Trophoblast cell (in vitro differentiated cells and primary cell): ENCODE measurements at places on chromosomes 16 and 17.

DNA sequence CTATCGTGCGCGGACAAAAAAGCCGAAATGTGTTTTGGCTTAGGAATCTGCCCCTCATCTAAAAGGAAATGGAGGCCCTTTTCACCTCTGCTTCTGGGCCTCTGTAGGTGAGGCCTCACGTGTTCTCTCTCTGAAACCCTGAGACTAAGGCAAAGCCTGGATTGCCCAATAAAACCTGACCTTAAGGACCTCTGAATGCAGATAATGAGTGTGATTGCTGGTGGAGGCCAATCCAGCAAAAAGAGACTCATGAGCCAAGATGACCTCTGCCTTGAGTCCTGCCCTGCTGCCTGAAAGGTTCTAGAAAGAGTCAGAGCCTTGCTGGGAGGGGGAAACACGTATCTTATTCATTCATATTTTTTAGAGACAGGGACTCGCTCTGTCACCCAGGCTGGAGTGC lies 44.5 kb upstream of the ABR start:
- peak; percentile 91 for DNase-seq

DNA sequence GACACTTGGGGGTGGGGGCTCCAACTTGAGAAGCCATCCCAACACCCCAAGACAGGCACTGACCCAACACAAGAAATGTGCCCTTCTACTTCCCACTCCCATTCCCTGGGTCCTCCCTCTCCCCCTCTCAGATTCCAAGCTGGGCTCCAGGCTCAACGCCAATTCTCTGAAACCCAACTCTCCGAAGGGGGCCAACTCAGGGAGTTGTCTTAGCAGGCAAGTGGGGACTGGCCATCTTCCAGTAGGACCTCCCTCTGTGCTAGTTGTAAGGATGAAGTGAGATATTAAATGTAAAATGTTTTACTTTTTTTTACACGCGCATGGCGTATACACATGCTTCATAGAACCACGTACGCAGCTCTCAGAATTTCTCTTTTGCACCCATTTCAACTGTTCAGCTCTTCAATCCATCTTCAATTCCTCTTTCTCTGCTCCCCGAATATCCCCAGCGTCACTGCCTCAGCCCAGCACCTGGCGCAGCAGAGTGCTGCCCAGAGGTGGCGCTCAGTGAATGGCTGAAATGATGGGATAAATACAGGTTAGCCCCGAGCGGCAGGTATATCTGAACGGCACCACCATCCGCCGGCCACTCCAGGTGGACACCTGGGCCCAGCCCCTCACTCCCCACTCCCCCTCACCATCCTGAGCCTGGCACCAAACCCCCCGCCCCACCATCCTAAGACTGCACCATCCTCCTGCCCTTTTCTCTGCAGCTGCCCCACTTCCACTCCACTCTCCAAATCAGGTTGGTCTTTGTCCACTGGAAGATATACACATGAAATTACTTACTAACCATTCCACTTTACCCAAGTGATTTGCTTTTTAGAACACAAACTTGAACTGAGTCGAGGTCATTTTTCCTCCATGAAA lies 43.9 kb upstream of the TNRC6C start:
- DNase-seq, result no peak

DNA sequence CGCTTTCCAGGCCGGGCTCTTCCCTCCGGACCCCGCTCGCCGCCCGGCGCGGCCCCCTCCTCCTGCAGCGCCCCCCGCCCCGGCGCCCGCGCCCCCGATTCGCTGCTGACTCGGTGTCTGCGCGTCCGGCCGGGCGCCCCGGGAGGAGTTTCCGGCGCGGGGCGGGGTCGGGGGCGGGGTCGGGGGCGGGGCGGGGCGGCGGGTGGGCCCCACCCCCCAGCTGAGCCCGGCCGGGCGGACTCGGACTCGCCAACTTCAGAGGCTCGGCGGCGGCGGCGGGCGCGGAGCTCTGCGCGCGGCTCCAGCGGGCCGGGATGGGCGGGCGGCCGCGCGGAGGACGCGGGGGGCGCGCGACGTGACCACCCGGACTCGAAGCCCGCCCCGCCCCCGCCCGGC lies at the start of gene METRNL:
METRNL (plus strand) TSS at position 258 of the 396 bp plus-strand sequence. CDS start 207 bp downstream, outside the sequence.
- DNase-seq, result peak; percentile 63

DNA sequence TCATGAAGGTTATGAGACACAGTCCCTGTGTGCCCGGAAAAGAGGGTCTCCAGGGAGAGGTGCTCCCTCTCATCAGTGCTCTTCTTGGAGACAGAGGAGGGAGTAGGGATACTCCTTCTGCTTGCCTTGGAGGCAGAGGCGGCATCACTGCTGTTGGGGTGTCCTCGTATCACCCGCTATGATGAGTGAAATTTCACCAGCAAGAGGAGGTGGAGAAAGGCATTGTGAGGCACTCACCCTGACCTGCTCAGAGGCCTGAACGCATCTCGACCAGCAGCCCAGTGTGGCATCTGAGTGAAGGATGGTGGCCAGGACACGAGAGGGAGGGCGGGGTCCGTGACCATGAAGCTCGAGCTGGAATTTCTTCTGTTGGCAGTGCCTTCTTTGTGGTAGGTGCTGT lies 222.1 kb upstream of the CHMP6 start:
- no peak for DNase-seq

DNA sequence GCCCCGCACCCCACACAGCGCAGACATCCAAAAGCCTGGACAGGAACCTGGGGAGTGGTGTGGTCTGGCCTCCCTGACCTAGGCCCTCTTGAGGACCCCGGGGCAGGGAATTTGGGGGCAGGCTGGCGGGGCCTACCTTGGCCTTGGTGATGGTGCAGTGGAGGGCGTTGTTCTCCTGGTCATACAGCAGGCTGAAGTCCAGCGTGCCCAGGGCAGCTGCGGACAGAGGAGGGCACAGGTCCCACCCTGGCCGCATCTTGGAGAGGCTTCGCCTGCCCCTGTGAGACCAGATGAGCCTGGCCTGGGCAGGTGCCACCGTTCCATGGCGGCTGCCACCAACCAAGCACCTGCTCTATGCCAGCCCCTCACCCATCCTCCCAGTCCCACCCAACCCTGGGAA lies 9.0 kb downstream of the DOC2B start:
- no peak for DNase-seq

DNA sequence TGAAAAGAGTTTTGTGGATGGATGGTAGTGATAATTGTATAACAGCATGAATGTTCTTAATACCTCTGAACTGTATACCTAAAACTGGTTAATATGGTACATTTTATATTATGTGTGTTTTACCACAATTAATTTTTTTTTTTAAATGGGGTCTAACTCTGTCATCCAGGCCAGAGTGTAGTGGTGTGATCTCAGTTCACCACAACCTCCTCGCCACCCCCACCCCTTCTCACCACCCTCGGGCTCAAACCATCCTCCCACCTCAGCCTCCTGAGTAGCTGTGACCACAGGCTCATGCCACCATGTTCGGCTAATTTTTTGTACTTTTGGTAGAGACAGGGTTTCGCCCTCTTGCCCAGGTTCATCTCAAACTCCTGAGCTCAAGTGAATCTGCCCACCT lies 123.2 kb downstream of the CDRT15L2 start:
- no peak for DNase-seq

DNA sequence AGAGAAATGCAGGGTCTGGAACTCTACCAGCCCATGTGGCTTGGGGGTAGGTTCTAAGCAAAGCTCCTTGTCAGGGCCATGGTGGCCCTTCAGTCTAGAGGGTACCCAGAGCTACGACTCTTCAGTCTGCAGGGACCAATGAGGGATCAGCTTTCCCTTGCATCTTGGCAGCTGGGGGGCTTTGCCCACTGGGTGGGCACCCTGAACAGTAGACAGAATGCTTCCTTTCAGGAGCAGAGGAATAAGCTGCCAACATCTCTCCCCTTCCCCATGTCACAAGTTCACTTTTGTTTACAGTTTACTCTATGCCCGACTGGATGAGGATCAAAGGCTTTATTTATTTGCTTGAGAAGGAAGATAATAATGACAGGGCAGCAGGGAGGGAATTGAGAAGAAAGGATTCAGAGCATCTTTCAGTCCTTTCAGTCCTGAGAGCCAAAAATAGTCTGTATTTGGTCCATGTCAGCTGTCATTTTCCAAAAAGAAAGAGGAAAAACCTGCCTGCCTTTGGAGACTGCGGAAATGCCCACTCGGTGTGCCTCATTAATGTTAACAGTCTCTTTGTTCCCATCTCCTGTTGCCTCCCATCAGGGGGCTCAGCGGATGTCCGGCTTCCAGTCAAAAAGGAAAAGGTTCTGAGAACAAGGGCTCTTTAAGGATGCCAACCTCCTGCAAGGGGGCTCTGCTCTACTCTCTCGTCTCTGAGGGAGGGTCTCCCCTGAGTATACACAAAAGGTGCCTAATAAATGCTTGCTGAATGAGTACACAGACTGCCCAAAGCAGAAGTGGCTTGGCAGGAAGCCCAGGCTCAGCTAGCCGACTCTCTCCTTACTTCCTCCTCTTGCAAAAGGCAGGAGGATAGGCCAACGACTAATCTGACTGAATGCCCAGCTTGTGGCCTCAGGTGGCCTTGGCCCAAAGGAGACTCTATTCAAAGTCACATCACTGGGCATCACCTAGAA lies 17.1 kb downstream of the TRAF4 start:
- no peak for DNase-seq

GRCh38 chr17:71527311-71527710 lies 593.5 kb upstream of the SOX9 start:
- no peak for DNase-seq

GRCh38 chr16:50204453-50205108 lies 51.5 kb downstream of the TENT4B start:
- DNase-seq, result peak; percentile 30

- DNase-seq, result no peak
Measured at GRCh38 chr17:63927464-63928171, 4.5 kb downstream of the CD79B start.

- no peak for DNase-seq
Measured at GRCh38 chr17:29608986-29609385, 13.7 kb downstream of the CORO6 start.

DNA sequence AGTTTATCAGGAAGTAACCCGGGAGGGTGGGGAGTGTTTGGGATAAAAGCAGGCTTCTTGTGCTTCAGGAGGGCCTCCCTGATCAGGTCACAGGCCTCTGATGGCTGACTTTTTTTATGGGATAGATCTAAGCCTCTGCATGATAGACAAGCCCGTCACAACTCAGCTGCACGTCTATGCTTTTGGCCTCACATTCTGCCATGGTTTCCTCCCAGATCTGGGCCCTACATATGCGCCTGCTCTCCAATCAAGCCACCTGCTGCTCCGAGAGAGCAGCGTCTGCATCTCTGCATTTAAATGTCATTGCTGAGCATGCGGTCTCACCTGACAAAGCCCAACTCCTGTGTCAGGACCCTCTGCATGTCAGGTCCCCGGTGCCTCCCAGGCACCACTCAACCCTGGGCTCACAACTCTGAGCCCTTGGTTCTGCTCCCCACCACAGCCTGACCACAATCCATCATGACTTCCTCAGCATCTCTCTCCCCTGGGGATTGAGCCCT lies 45.3 kb upstream of the SREBF1 start:
- no peak for DNase-seq

GRCh38 chr16:79434771-79435170 lies 165.8 kb downstream of the MAF start:
- no peak for DNase-seq

- DNase-seq, result no peak
Measured at GRCh38 chr17:71503710-71504465, 616.9 kb upstream of the SOX9 start.

DNA sequence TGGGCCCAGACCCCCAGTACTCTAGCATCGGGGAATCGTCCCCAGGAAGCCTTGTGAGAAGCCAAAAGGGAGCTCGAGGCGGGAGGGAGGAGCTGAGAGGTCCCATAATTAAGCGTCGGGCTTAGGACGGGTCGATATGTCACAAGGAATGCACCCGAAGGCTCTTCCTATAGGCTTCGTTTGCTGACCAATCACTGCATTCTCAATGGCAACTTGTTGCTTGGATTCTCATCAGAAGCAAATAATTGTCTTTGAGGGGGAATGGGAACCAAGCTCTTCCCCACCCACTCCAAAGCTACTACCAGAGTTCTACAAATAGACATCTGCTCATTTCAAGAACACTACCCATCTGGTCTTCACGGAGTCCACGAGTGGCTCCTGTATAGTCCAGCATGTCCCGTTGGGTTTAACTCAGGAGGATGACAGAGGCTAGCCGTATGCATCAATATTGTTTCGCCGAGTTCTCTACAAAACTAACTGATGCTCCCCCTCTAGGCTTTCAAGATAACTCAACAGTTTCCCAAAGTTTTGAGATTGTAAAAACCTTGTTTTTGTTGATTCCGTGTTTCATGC lies 628 bp upstream of the BLMH start:
- DNase-seq, result peak; percentile 59

DNA sequence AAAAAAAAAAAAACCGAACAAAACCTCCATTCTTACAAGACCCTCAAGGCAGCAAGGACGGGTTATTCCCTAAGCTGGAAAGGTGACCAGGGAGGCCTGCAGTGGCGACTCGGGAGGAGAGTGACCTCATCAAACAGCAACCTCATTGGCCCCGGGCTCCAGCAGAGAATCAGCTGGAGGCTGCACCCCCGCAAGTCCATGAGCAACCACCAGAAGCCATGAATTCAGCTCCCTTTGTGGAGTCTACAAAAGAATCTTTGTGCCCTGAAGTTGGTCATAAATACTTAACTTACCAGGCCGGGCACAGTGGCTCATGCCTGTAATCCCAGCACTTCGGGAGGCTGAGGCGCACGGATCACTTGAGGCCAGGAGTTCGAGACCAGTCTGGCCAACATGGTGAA lies 80.9 kb upstream of the CREBBP start:
- no peak for DNase-seq

DNA sequence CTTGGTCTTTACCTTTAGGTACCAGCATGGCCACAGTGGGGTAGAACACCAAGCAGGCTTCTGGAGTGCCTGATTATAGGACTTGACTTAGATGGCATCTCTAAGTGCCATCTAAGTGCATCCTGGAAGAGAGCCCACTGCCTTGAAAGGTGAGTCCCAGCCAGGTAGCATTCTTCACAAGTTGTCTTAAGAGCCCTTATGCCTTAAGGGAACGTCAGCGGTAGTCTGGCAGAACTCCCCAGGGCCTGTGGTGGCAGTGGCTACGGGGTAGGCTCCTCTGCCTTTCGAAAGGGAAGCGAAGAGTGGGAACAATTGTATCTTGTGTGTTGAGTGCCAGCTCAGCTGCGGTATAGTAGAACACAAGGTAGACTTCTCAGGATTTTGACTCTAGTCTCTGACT lies 549.0 kb downstream of the HS3ST4 start:
- no peak for DNase-seq

DNA sequence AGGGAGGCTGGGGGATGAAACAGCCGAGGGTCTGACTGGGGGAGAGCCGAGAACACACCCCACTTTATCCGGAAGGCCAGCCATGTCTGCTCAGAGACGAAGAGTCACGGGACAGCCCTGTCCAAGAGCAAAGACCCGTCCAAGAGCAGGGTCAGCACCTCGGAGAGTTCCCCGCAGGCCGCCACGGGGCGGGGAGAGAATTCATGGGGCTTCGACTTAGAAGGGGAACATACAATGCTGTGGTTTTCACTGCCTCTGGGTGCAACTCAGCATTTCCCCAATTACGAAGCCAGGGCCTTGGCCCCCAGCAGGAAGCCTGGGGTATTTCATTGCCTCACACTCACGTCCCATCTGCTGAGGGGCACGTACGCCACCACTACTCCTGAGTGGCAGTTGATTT lies 59.3 kb downstream of the JPH3 start:
- DNase-seq, result peak; percentile 19
